Stimulated activated CD4-positive, alpha-beta T cell treated with anti-CD3 and anti-CD28 coated beads, Interleukin-15, amount 100 ng/mL, for 24 hours (primary cell): ENCODE measurements at places on chromosomes 11 and 22.

GRCh38 chr22:24834845-24835570 lies 29.0 kb downstream of the SGSM1 start:
- peak; percentile 13 for DNase-seq

- no peak for DNase-seq
Measured at GRCh38 chr11:2569321-2569721, 124.5 kb downstream of the KCNQ1 start.

DNA sequence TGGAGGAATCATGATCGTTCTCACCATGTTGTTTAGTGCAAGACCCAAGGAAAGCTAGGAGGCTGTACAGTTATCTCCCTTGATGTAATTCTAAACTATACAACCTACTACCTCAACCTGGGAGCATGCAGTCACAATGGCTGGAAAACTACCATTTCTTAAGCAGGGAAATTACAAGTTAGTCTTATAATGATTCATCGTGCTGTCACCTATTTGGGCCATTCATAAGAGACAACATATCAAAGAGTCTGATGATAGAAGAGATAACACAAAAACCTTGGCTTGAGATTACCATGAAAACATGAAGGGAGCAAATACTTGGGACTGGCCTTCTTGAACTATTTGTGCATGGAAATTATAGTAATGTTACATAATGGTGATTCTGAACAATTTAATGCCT lies 30.5 kb upstream of the BLID start:
- DNase-seq, result no peak

- DNase-seq, result no peak
Measured at GRCh38 chr11:17412488-17413180, 24.2 kb upstream of the KCNJ11 start.

- no peak for DNase-seq
Measured at GRCh38 chr11:75482931-75483469, 42.7 kb downstream of the GDPD5 start.

DNA sequence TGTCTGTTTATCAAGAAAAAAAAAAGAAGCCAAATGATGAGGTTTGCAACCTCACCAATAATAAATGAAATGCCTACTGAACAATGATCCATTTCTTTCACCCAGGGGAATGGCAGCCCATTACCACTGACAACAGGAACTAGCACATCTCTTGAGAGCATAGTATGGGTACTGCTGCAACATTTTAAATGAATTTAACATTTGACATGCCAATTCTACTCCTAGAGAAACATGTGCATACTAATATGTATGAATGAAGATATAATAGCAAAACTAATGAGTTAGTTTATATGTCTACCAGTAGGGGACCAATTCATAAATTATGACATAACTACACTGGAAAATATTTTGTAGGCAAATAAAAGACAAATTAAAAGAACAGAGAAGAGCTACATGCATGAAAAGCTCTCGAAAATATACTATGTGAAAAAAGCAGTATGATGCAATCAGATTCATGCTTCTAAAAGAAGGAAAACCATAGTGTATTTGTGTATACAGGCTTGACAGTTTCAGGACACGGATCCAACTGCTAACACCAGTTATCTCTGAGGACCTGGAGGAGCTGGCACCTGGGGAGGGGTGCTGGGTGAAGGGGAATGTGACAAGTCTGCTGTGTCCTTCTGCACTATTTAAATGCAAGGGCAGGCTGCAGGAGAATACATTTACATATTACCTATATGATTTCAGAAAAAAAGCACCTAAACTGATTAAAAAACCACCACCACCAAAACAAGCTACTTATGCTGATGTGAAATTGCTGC lies 6.9 kb downstream of the SMCO4 start:
- DNase-seq, result no peak

- peak; percentile 60 for DNase-seq
Measured at GRCh38 chr11:44607319-44607962, 42.0 kb downstream of the CD82 start.

- DNase-seq, result peak; percentile 5
Measured at GRCh38 chr22:35230839-35231584, 26.3 kb upstream of the HMGXB4 start.

DNA sequence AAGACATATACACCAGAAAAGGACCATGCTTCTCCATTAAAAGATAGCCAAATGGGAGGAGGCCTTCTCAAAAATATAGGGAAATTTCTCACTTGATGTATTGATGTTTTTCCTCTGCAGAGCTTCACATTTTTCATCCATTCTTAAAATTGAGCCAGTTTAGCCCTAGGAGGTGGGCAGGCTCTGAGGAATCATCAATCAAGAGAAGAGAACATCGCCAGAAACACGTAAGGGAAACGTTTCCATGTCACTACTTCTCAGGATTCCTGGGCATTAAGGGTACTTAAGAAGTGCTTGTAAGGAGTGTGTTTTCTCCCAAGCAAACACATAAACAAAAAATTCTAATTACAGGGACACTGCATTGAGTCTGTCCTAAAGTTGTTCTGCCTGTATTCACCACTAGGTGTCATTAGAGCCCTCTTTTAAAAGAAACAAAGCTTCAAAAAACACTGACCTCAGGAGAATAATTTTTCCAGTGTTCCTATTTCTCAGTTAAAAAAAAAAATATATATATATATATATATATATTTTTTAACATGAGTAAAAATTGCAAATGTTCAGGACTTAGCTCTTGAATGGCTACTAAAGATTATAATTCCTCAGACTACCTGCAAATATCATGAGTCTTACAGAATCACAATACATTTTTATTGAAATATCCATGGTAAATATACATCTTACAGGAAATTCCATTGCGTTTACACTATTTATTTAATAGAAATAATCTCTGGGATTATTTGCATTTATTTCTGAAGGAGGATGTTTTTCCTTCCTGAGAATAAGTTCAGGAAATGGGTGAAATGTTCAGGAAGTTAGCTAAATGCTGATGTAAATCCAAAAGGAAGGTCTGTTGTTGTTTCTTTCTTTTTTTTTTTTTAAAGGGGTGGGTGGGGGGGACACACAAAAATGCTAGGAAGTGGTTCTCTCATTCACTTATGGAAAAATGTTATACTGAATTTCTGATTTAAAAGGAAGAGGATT lies 16.0 kb downstream of the FZD4 start:
- DNase-seq, result no peak

GRCh38 chr11:117097014-117097388 lies 1.2 kb downstream of the SIK3 start:
- DNase-seq, result no peak

DNA sequence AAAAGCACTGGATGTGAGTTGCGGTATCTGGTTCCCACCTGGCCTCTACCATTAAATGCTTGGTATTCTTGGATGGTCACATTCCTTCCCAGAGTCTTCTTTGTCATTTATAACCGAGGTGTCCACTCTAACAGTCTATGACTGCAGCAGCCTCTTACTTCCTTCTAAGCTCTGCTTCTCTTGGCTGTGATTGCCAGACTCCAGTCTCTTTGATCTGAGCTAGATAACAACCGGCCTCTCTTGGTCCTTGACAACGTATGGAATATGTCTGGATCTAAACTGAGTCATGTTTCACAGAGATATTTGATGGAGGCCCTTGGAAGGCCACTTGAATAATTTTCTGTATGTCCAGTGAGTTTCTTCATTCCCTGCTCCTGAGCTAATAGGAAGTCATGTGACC lies 141.6 kb upstream of the TENM4 start:
- no peak for DNase-seq

DNA sequence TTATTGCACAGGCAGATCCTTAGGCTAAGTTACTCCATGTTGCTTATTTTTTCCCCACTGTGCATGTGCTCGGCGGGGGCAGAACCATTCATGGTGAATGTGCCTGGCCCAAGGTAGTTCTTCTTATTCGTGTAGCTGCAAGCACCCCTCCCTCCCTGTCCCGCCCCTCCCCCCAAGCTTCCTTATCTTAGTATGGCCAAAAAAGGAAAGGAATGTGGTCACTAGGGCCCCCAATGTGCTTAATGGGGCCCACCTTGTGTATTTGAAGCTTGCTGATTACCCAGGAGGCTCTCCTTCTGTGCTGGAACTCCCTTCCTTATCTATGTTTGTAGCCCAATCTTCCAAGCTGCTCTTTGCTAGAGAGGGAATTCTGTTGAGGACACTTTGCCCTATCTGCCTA lies 1259.7 kb upstream of the RAG2 start:
- no peak for DNase-seq

GRCh38 chr11:6607190-6607795 lies 3.7 kb downstream of the ILK start:
- DNase-seq, result no peak
